ENCODE measurements at places on chromosomes 7 and 10.
A peak's percentile ranks its signal among the peaks of the same experiment; 100 is the strongest.

DNA sequence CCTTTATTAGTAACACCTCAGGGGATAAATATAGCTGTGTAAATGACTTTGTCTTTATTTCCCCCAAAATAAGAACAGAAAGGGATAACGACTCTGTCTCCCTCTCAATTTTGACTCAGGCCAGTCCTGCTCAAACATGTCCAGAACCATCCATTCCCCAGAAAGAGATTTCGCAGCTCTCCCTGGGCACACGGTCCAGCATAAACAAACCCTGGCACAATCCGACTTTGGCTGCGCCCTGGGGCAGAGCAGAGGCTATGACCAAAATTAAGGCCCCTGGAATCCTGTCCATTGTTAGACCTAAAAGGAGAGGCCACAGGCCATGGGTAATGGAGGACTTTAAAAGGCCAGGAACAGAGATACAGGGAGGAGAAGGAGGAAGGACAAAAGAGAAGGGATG, 99.1 kb downstream of the PRPF18 start:
- DNase-seq = no peak

GRCh38 chr7:138001529-138002095, at the start of gene CREB3L2:
Gene CREB3L2, minus strand, starts transcription at chr7:138002086. Its CDS starts 381 bp downstream, at chr7:138001705.
- no peak for DNase-seq

- DNase-seq = no peak
Measured at GRCh38 chr10:47239211-47239610, 60.8 kb upstream of the GDF10 start.

- peak; percentile 11 for DNase-seq
Measured at GRCh38 chr10:49512121-49512809, 26.7 kb downstream of the ERCC6 start.

DNA sequence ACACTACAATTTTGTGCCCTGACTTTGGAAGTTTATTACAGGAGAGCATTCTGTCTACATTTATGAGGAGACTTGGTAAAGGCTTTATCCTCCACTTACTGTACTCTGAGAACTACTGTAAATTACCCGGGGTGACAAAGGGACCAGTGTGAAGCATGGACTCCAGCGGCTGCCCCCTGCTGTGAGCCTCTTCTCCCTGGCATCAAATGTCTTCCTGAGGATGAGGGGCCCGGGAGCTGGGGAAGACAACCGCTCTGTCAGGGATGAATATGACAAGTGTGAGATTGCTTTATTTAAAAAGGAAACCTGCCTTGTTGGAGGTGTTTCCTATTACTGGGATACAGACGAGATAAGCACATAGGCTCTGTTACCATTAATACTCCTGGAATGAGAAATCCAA, 714.8 kb downstream of the CCSER2 start:
- DNase-seq = no peak

GRCh38 chr10:71849461-71849908, 1.6 kb downstream of the PSAP start:
- DNase-seq = no peak

- no peak for DNase-seq
Measured at GRCh38 chr7:2210551-2211258, 22.0 kb downstream of the MAD1L1 start.

DNA sequence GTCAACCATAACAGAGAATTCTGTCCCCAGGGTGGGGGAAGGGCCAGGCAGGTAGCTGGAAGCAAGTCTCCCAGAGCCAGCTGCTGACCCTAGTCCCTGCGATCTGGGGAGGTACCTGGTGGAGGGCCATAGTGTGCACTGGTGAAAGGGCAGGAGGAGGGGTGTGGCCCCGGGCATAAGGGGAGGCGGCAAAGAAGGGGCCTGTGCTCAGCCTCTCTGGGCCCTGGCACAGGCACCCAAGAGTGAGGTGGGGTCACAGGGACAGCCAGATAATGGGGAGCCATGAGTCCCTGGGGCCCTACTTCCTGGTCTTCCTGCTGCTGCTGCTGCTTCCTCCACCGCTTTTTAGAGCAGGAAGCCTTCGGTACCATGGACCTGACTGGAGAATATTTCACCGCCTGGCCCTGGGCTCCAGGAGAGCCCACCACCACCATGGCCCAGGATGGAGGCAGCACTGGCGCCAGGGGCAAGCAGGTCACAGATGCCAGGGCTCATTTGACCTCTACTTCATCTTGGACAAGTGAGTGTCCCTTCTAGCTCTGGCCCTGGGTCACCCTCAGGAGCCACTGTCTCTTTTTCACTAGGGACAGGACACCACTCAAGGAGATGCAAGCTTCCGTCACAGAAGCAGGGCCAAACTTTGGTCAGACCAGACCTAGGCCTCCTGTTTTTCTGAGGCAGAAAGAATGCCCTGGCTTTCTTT, at the start of gene ANTXRL:
Gene ANTXRL (plus strand): TSS at position 7 of the 703 bp plus-strand sequence. CDS start 266 bp downstream, at position 273.
- no peak for DNase-seq

DNA sequence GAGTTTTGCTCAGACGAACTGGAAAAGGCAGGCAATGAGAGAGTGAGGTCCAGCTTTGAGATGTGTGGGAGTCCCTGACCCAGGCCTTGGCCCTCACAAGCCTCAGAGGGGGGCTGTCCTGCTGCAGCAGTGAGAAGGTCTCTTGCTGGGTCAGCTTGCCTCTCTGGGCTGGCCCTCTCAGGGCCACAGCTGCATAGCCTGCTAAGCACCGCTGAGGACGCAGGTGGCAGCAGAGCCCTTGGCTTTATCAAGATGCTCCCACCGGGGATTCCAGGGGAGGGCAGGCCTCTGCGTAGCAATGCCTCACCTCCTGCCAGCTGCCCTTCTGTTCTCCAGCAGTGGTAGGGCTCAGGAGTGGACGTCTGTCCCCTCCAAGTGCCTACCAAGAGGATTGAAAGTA, 128.7 kb downstream of the COBL start:
- DNase-seq = no peak

DNA sequence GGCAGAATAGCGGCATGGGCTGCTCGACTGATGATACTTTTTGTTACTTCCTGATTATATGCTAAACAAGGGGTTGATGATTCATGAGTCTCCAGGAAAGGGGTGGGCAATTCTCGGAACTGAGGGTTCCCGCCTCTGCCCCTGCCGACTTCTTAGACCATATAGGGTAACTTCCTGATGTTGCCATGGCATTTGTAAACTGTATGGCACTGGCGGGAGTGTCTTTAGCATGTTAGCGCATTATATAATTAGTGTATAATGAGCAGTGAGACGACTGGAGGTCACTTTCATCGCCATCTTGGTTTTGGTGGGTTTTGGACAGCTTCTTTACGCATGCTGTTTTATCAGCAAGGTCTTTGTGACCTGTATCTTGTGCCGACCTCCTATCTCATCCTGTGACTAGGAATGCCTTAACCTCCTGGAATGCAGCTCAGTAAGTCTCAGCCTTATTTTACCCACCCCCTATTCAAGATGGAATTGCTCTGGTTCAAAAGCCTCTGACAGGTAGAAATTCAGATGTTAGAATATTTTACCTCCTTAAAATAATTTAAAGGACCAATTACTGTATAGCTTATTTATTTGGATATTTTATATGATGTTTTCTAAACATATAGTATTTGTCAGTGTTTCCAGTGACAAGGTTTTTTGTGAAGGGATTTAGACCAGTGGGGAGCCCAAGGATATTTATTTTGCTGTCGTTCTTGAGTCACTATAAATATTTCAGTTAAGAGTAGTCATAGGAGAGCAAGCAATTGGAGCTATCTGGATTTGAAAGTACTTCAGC, 90.1 kb upstream of the PIK3CG start:
- no peak for DNase-seq

DNA sequence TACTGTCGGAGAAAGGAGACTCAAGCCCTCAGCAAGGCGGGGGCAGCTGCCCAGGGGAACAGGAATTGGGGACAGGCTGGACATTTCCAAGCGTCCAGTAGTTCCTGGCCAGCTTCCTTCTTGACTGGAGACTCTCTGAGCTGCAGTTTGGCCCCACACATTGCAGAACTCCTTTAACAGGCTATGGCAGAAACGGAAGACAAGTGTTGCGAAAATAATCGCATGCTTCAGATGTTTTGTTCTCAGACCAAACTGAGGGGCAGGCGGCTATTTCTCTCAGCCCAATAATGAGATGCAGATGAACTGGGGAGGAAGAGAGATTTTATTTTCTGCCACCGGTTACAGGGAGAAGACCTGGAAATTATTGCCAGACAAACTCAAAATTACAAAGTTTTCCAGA, 88.0 kb upstream of the PFKP start:
- no peak for DNase-seq

- DNase-seq = no peak
Measured at GRCh38 chr10:87860816-87861403, 2.4 kb downstream of the KLLN start.
